ENCODE measurements at places on chromosomes 1 and 21. TPM values are rescaled to one million over a fixed set of nuclear protein-coding genes. Genes with fewer than 3 reads are reported as not detected.
A peak's percentile ranks its signal among the peaks of the same experiment; 100 is the strongest.

The TSPEAR gene
- not detected for total RNA-seq

- no peak for DNase-seq
Measured at GRCh38 chr21:17784604-17785402, 34.4 kb downstream of the C21orf91 start.

DNA sequence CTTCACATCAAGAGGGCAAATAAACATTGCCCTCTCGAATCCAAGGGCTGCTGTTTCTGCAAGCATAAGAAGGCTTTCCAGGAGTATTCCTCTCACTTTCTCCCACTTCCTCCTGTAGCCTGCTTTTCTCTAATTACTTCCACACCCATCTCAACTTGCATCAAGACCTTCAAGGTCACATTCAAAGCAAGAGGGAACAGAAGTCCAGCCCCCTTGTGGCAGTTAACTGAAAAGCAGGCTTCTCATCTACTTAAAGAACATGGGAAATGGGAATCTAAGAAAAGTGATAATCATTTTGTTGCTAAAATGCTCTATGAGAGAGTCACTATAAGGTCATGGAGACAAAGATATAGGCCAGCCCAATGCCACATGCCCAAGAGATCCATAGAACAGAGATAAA is 874.4 kb downstream of the KCNT2 start:
- no peak for DNase-seq

GRCh38 chr1:221435504-221435904 is 306.4 kb downstream of the DUSP10 start:
- DNase-seq = peak; percentile 12

DNA sequence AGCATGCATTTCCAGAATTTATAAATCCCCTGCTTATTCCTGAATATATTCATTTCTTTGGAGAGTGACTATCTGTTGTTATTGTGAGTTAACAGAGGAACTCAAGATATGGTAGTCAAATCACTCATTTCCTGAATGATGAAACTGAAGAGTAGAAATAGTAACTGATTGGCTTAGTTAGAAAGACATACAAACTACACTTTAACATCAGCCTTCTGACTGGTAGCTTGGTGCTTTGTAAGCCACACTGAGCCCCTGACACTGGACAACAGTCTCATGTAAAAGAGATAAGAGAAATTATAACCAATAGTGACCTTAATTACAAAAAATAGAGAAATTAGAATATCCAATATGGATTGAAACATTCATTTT is 4.8 kb downstream of the GBP7 start:
- DNase-seq = no peak

The KCNQ4 gene
- total RNA-seq = 0.23 TPM

DNA sequence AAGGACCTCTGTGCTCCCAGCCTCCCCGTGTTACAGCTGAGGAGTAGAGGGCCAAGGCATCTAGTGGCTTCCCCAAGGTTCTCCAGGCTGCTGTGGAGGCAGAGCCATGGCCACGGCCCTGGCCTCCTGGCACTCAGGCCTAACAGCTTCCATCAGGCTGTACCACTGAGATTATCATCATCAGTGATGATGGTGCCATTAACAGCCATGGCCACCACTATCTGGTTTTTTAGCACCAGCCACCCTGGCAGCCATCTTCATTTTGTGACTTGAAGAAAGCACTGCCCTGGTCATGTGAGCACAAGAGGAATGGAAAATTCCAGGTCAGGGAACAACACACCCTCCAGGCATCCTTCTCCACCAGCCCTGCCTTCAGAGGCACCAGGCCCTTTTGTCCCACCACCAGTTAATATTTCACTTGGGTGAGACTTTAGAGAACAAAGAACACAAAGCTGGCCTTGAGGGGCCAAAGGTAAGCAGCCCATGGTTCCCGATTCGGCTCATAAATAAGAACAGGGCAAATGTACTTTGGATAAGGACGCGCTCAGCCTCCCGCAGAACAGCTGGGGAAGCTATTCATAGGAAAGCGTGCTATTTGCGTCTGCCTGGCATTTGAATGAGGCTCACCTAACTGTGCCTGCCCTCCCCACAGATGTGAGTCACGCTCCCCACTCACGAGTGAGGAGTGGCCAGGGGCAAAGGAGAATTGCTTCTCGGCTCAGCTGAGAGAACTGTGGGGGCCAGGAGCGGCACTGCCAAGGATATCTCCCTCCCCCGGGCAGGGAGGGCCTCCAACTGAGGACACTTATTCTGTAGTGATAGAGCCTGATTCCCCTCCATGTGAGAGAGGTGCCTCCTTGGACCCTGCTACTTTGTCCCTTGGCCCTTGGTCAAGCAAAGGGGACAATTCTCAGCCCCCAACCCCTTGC is 95.6 kb downstream of the CD58 start:
- no peak for DNase-seq

The CYP4A11 gene
- not detected for total RNA-seq

GRCh38 chr1:235108185-235108593 is 20.4 kb downstream of the TOMM20 start:
- no peak for DNase-seq

GRCh38 chr1:230317823-230318819 is 108.0 kb downstream of the PGBD5 start:
- no peak for DNase-seq

The POU3F1 gene
- total RNA-seq = not detected

DNA sequence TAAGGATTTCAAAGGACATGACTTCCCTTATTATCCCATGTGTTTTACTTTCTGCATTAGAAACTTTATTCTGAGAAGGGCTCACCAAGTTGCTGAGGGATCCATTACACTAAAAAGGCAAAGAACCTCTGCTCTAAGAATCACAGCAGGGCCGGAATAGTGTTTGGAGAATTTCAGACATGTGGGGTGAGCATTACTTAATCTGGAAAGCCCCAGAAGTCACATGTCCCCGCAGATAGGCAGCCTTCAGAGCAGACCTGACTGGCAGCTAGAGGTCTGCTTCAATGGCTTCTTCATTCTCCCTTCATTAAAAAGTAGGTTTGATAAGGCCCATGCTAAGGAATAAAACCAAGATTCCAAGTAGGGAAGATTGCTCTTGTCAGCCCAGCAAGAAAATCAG is 52.6 kb upstream of the RBM15 start:
- no peak for DNase-seq

DNA sequence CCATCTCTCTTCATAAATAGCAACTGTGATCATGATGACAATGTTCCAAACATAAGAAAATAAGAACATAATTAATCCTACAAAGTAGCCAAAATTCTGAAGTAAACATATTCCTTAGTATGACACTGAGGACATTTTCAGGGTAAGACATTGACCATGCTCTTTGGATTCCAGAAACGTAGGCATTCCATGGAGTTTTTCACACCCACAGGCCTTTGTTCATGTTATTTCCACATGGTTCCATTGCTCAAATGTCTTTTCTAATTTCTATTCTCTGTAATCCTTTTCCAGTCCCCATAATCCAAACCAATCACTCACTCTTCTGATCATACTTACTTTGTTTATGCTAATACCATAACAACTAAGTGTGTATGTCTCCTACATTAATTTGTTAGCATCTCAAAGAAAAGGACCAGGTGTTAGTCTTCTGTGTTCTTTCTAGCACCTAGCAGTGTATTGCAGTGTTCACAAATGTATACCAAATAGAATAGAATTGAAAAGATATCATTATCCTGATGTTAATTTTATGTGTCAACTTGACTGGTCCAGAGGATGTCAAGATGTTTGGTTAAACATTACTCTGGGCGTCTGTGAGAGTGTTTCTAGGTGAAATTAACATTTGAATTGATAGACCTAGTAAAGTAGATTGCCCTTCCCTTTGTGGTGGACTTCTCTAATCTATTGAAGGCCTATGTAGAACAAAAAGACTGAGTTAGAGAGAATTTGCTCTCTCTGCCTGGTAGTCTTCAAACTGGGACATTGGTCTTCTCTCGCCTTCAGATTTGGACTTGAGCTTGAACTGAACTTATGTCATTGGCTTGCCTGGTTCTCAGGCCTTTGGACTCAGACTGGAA is 516.6 kb downstream of the PTPRC start:
- no peak for DNase-seq

- DNase-seq = no peak
Measured at GRCh38 chr1:220748089-220748934, at the start of gene MTARC2. TSS of gene MTARC2 (plus strand) at chr1:220748322. CDS start at chr1:220748532, 210 bp downstream.

The HLX gene
- not detected for total RNA-seq

DNA sequence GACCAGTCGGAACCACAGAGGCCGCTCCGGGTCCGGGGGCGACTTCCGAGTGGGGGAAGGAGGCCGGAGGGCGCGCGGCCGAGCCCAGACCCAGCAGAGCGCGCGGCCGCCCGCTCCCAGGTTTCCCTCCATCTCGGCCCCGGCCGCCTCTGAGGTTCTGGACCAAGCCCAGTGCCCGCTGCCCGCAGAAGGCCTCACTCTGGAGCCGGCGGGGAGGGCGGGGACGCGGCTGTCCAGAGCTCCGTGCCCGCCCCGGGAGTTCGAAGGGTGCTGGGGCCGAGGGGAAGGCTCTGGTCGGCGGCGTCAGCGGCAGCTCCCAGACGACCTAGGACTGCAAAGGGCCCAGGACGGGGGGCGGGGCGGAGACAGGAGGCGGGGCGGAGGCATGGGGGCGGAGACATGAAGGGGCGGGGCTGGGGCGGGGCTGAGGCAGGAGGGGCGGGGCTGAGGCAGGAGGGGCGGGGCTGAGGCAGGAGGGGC is 48.0 kb upstream of the SLC19A1 start:
- peak; percentile 77 for DNase-seq

GRCh38 chr21:45990049-45990711 is 8.6 kb downstream of the COL6A1 start:
- DNase-seq = no peak

The FCRL2 gene
- not detected for total RNA-seq

DNA sequence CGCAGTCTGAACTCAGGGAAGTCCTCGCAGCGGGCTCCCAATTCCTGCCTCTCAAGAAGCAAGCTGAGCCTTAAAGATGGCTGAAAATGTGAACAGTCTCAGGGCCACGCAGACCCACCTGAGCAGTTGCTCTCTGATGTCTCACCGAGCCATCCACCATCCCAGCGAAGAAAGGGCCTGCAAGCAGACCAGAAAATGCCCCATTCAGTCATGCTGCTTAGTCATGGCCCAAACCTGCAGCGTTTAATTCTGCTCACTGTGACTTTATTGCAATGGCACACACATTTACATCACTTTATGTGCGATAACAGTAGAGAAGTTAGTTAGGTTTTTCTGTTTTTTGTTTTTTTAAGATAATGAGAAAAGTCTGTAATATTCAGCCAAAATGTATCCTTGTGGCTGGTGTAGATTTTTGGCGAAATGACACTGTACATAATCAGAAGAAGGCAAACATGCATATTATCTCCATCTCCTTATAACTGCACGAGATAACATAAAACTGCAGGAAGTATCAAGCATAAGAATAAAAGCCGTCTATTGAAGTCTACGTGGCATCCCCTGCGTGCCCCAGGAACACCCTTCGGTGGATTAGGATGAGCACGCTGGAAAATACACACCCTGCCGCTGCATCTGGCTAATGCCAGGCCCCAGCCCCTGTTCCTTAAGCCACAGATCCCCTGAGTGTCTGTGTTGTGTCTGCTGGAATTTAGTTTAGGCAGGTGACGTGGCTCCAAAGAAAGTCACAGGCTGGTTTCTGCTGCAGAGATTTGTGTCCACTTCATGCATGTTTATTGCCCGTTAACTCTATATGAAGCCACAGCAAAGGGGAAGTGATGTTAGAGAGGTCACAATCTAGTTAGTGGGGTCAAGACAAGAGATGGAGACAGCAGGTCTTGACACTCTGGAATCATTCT is 119.8 kb upstream of the IRF2BP2 start:
- DNase-seq = no peak

The PRELP gene
- not detected for total RNA-seq

Data from activated CD4-positive, alpha-beta T cell treated with anti-CD3 and anti-CD28 coated beads, Interleukin-2, amount 10 ng/mL, durations not matched to agents 7 days and 5 days (primary cell).